ENCODE measurements at places on chromosomes 1 and 21.

DNA sequence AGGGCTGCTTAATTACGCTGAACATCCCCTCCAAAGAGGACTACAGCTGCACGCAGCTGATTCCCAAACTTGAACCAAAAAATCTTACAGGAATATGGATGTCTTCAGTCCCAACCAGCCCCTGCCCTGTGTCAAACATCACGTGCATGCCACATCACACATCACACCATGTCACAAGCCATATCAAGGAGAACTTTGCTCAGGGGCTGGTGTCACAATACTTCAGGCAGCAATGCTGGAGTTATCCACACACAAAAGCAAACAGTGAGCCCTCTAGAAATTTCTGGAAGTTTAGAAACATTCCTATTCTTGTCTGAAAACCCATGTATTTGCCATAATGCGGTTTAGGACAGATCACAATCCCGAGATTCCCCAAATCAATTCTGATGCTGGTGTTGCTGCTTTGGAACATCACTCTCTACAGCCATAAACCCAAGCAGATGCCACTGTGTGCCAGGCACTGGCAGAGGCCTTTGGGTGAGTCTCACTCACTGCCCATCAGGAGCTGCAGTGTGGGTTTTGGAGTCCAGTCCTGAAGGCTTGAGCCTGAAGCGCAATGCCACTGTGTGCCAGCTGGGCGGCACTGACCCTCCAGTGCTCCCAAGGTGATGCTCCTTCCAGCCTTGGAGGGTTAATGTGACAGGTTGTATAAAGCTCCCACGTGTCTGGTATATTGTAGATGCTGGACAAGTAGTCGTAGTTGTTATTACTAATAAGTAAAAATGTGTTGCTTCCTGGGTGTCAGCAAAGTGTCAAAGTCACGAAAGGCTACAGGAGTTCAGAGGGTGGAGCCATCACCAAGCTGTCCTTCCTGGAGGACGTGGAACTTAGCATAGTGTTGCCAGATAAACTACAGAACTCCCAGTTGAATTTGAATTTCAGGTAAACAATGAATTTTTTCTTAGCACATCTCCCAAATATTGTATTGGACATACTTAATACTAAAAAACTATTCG is 20.1 kb upstream of the EFNA1 start:
- no peak for DNase-seq

DNA sequence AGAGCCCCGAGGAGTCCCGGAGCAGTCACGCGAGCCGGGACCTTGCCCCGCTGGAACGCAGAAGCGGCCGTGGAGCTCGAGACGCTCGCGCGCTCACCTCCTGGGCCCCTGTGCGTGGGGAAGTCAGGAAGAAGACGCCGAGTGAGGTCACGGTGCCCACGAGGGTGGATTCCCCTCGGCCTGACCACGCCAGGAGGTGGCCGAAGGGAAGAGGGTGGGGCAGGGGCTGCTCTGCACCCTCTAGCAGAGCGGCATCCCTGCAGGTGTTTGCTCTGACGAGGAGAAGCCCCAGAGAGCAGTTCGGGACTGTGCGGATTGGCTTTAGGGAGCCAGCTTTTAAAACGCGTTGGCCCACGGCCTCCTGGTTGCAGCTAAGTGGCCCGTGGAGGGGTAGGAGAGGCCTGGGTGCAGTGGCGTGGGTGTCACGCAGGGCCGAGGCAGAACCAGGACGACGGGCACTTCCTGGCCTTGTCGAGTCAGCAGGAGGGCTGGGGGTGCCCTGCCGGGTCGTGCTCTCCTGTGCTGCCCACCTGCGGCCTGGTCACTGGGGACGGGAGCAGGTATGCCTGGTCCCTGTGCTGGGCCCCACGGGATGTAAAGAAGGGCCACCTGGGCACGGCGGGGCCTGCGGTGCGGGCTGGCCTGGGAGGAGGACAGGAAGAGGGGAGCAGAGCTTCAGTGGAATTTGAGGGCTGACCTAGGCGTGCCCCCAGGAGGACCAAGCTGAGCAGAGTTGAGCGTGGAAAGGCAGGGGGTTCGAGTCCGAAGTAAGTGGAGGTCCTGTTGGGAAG is 1.0 kb downstream of the PDXK start:
- DNase-seq = no peak

- no peak for DNase-seq
Measured at GRCh38 chr1:102183711-102184110, 187.0 kb upstream of the OLFM3 start.

DNA sequence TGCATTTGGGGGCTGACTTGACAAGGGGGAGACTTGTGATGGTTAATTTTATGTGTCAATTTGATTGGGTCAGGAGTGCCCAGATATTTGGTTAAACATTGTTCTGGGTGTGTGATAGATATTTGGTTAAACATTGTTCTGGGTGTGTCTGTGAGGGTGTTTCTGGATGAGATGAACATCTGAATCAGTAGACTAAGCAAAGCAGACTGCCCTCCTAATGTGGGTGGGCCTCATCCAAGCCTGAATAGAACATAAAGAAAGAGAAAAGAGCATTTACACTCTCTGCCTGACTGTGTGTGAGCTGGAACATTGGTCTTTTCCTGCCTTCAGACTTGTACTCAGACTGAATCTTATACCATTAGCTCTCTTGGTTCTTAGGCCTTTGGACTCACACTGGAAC is 113.5 kb downstream of the ODF2L start:
- no peak for DNase-seq

DNA sequence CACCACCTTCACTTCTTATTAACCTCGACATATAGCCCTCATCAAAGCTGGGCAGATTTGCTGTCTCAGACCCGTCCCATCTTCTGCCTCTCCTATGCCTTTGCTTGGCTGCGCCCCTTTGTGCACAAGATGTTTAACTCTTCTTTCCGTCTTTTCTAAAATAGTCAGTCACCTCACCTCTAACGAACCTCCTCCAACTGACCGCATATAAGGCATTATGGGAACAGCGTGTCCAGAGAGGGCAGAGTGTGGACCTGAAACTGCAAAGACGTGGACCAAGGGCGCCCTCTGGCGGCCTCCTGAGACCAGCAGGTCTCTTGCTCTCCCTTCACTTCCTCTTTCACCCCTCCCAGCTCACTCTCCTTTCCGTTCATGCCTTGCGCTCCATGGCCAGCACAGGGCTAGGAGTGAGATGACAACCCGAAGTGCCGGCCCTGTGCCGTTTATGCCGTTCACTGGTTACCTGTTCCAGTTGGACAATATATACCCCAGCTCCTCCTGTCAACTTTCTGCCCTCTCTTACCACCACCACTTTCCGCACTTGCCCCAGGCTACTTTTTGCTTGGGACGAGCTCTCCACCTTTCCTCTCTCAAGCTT is 2.5 kb upstream of the METTL25B start:
- peak; percentile 73 for DNase-seq

DNA sequence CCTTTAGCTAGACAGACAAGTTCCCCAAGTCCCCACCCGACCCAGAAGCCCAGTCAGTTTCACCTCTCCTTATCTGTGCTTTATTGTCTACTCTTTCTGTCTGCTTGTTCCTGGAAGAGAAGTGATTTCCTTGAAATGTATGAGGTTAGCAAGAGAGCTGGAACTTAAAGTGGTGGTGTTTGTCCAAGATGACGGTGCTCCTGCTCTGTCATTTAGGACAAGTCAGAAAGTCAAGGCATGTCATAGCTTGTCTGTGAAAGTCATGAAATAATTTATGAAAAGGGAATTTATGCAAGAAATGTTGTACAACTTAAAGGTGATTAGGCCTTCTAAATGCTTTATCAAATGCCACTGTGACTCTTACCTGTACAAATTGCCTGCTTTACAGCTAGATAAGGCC is 178.1 kb downstream of the PLA2G4A start:
- DNase-seq = no peak

DNA sequence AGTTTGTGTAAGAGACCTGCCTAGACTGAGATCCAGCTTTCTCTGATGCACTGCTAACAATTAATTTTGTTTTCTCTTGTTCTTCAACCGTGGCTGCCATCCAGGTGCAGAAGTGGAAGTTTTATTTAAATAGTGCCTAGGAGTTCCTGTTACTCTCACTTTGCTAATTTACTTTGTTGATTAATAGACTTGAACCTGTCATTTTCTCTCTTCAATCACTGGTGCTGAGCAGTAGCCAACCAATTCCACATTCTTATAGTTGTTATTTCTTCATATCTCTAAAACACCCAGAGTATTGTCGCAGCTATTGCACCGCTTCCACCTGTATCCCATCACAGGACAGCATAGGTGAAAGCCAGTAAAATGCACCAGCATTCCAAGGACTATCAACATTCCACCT is 157.2 kb downstream of the PDE4B start:
- no peak for DNase-seq

DNA sequence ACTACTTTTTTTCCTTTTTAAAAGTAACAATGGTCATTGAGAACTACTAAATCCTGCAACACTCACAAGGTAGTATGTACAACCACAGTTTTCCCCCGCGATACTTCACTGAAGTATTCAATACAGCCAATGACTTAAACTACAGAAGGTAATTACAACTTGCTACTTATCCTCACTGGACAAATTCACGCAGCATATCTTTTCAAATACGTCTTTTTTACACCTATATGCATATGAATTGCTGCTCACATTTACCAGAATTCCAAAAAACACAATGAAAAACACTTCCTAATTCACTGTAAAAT is 12.4 kb downstream of the NRIP1 start:
- no peak for DNase-seq

- no peak for DNase-seq
Measured at GRCh38 chr1:169838942-169839341, 44.2 kb upstream of the METTL18 start.

GRCh38 chr1:150780510-150780909 is 14.9 kb upstream of the CTSS start:
- DNase-seq = no peak

DNA sequence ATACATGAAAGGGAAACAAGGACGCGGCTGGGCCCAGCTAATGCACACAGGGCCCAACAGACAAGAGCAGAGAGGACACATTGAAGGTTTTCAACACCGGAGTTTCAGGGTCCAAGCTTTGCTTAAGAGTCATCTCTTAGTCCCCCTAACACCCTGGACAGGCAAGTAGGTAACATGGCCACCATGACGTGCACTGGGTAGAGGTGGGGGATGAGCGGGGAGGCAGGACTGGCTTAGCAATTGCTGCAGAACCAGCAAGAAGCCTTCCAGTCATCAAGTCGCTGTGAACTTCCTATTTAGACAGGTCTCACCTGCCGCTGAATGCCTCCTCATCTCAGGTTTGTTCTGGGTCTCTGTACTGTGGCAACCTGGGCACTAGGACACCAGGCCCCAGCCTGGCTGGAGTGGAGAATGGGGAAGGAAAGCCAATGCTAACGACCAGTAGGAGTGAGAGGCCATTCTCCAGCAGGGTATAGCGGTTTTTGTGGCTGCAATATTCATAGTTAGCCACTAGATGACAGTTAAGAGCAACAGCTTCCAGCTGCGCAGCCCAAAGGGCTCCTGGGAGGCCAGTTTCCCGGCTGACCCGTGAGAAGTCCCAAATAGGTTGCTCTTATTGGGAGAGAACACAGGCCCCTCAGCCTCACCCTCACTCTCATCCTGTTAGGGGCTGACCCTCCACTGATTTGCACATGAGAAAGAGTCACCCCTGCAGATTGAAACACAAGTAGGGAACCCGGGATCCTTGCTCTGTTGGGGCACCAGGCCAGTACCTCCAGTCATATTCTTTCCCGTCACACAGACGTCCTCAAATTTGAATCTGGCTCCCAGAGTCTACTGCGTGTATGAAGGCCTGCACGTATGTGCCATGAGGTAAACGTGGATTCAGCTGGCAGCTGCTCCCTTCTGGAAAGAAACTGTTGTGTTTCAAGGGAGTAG is 6.0 kb upstream of the PIGC start:
- DNase-seq = peak; percentile 52

GRCh38 chr1:71743862-71744261 is 538.5 kb downstream of the NEGR1 start:
- DNase-seq = no peak

GRCh38 chr1:209880031-209880430 is 52.3 kb downstream of the UTP25 start:
- DNase-seq = no peak

GRCh38 chr1:93591676-93592550 is 89.7 kb downstream of the BCAR3 start:
- no peak for DNase-seq

DNA sequence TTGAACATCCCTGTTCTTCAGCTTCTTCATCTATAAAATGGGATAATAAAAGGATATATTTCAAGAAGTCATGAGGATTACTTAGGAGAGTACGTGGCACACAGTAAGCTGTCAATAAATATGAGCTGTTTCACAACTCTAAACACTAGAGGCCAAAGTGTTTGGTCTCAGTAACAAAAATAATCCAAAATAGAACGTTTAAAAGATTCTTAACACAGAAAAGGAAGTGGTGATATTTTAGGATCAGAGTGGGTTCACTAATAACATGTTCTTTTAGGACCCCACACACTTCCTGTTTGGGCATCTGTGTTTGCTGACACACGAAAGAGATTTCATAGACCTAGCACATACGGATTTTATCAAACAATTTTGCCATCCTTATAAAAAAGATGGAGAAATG is 32.9 kb downstream of the TNFSF18 start:
- no peak for DNase-seq

DNA sequence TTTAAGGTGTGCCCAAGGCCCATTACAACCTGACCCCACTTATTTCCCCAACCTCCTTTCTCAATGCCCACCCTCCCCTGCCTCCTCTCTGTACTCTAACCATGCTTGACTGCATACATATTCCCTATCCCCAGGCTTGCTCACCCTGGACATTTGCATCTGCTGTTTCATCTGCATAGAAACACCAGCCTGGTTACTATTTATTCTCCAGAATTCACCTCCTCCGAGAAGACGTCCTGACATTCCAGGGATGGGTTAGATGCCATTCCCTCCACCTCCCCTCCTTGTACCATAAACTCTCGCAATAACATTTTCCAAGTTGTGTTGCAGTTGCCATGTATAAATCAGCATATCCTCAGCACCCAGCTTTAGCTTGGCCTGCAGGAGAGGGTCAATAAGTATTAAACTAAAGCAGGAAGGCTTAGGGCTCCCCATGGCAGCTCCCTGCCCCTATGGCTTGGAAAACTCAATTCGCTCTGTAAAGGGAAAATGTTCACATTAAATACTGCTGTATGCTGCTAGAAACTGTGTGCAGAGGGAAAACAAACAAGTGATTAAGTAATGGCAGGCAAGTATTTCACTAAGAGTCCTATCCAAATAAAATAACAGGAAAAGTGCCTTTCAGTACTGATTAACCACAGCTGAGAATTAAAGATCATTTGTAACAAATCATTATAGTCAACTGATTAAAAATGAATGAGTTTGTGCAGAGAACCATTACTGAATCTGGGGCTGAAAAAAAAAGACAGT is 202.3 kb downstream of the TNR start:
- DNase-seq = no peak

DNA sequence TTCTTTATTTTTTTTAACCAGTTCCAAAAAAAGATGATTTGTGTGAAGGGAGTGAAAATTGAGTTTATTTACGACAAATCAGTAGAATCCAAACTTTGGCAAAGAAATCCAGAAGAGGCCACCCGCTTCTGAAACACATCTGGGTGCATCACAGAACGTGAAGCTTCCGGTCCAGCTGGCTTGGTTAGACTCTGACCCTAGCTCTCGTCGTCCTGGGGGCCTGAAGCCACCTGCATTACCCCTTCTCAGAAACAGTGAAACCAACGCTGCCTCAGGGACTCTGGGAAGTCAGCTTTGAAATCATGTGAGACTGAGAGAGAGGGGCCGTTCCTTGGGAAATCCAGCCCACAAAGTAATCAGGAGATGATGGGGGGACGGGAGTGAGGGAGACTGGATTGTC is 21.8 kb downstream of the AJAP1 start:
- DNase-seq = no peak

All from H54 (cell line).